ENCODE measurements at places on chromosomes 6 and 20. TPM values are rescaled to one million over a fixed set of nuclear protein-coding genes. Genes with fewer than 3 reads are reported as not detected.

- DNase-seq, result no peak
These were observed 174.8 kb upstream of the SUPT3H start for GRCh38 chr6:45552536-45552935.

Gene SLC26A8
- 2.9 TPM for total RNA-seq

Gene CST7
- total RNA-seq, result not detected

Gene BPI
- total RNA-seq, result not detected

GRCh38 chr6:42136508-42137193 lies 5.8 kb downstream of the C6orf132 start:
- DNase-seq, result peak; percentile 91

- DNase-seq, result no peak
These were observed 43.4 kb upstream of the RIPOR2 start for GRCh38 chr6:24979176-24979575.

Gene KAT14
- 25.0 TPM for total RNA-seq

Gene SAMD3
- 4.9 TPM for total RNA-seq

DNA sequence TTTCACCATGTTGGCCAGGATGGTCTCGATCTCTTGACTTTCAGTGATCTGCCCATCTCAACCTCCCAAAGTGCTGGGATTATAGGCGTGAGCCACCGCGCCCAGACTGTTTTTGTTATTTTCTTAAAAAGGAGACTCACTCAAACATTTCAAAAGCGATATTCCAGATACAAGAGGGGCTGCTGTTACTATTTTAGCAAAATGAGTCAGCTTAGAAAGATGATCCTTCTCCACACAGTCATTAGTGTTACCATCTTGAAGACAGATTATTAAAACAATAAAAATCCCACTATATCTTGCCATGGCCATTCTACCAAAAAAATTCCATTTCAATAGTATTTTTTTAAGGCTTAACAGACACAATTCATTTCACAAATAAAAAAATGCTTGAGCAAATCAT lies 102.8 kb downstream of the PREP start:
- DNase-seq, result no peak

DNA sequence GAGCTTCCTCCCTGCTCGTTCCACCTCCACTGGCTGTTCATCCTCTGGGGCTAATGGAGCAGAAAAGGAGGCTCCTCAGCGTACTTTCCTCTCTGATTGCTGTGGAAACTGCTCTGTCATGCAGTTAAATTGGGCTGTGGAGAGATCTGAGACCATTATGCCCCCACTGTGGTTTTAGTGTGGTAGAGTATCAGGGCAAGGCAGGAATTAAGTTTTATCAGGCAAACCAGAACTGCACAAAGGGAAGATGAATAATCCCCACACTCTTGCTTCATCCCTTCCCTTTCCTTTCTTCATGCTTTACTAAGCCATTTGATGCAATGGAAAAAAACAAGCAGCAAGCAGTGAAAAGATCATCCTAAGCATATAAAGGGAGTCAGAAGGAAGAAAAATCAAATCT lies 11.9 kb upstream of the ME1 start:
- no peak for DNase-seq

Gene WFDC10B
- total RNA-seq, result not detected

- no peak for DNase-seq
These were observed 35.7 kb downstream of the CSNK2A1 start for GRCh38 chr20:507761-508332.

DNA sequence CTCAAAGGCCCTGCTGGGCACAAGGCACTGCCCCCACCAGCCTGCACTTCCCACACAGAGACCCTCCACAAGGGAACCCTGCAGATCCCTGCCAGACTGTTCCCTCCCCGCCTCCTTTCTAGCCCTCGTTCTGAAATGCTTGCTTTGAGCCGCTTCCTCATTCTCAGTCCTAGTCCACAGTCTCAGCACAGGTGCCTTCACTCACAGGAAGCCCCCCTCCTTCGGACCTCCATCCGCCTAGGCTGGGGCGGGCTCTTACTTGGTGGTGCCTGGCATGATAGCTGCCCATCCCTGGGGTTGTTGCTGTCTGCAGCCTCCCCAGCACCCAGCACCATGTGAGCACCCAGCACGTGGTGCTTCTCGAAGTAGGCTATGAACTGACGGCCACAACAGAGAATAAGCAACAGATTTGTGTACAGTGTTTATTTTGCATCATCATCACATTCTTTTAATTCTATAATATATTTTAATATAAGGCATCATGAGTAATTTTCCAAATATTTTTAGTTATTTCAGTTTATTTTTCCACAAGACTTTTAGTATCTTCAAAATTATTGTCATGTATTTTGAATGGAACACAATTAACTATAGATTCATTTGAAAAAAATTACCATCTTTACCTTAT lies 12.3 kb downstream of the CST5 start:
- DNase-seq, result peak; percentile 56

Gene ALDH8A1
- total RNA-seq, result not detected

DNA sequence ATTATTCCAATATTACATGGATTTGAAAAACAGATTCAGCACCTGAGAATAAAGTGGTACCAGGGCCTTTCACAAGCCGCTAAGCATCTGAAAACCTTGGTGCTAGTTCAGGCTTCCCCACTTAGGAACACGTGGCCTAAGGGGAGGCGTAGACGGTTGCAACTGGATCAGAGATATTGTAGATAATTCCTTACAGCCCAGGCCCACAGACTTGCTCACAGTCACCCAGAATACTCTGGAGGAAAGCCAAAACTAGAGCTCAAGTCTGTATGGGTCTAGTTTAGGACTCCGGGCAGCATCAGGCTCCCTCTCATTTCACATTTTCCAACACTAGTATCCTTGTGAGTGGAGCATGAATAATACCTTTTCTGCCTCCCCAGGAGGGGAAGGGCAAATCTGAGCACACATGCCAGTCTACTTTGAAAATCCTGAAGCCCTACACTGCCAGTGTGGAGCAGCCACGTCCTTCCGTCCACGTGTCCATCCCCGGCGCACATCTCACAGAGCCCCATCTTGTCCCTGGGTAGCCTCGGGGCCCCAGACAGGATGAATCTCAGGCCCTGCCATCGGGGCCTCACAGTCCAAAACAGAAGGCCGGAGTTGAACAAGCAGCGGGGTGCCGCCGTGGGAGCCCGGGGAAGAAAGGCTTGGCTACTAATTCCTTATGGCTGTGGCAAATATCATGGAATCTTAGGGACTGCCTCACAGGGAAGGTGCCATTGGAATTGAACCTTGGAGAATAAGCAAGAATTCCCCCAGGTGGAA lies 299.3 kb downstream of the NRN1 start:
- no peak for DNase-seq

DNA sequence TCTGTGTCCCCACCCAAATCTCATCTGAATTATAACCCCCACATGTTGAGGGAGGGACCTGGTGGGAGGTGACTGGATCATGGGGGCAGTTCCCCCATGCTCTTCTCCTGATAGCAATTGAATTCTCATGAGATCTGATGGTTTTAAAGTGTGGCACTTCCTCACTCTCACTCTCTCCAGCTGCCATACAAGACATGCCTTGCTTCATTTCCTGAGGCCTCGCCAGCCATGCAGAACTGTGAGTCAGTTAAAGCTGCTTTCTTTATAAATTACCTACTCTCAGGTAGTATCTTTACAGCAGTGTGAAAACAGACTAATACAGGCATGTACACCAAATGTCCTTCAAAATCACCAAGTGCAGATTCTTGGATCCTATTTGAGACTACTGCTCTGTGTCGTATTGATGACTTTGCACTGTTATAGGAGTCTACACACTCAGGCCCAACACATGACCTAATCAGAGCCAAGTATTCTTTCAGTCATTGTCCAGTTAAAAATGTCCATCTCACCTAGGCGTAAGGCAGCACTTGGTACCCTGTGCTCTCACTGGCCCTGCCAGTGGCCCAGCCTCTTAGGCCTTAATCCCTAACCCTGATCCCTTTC lies 52.8 kb upstream of the UST start:
- no peak for DNase-seq

GRCh38 chr6:163964789-163965188 lies 550.3 kb downstream of the QKI start:
- DNase-seq, result no peak

- no peak for DNase-seq
These were observed 86.4 kb downstream of the CEBPB start for GRCh38 chr20:50277064-50277415.

Gene HTR1E
- total RNA-seq, result 0.19 TPM

Gene SEMG1
- 4.0 TPM for total RNA-seq

Gene MAPK13
- 12.3 TPM for total RNA-seq

Gene FILIP1
- 3.7 TPM for total RNA-seq

Gene LPIN3
- total RNA-seq, result 8.4 TPM

DNA sequence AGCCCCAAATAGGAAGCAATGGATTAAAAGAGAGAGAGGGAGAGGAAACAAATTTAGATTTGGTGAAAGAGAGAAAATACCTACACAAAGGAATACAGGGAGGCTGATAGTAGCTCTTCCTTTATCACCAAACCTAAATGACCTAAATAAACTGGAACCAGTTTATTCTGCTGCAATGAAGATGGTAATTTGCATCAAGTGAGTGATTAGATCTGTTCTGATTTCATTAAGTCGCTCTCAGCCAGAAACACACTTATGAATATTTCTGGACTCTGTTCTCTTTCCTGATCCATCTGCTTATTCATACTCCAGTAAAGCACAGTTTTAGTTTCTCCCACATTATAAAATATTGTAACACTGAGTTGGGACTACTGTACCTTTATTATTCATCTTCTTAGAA lies 83.4 kb upstream of the BMP5 start:
- no peak for DNase-seq

Gene MOG
- 0.74 TPM for total RNA-seq

Gene MCHR2
- total RNA-seq, result not detected

GRCh38 chr6:160998217-160998616 lies 6.6 kb downstream of the MAP3K4 start:
- DNase-seq, result no peak

DNA sequence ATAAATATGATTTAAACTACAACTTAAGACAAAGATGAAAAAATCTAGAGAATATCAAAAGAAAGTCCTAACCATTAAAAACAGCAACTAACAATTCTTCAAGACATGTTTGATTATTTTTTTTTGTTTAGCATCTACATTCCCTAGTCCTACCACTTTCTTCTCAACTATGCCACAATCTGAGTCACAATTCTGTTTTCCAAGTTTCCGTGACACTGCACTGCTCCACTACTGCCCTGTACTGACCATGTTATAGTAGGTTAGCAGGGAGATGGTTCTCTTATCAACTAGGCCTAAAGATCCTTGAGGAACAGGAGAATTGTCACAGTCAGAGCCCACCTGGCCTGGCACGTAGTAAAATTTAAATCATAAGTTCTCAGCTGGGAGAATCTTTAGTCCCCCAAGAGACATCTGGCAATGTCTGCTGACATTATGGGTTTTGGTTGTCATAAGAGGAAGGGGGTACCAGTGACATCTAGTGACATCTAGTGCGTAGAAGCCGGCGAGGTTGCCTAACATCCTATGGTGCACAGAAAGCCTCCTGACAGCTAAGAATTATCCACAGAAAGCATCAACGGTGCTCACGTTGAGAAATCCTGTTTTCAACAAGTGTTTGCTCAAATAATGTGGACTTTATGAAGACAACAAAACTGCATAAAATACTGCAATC lies 100.5 kb downstream of the PDE10A start:
- DNase-seq, result no peak

Gene BEND6
- 6.7 TPM for total RNA-seq

DNA sequence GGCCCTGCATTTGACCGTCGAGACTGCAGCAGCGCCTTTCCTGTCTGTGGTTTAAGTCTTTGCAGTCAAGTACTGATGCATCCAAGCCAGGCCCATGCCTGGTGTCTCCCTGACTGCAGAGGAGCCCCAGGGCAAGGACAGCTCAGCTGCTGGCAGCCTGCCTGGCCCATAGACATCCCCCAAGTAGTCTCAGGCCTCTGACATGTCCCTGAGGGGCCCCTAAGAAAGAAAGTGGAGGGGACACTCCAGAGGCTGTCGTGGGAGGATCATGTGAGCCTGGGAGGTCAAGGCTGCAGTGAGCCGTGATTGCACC lies 18.0 kb downstream of the HRH3 start:
- no peak for DNase-seq

GRCh38 chr6:43193929-43194328 lies 11.9 kb downstream of the CUL9 start:
- DNase-seq, result no peak

Gene NKAPL
- 1.6 TPM for total RNA-seq

Gene RHAG
- not detected for total RNA-seq

- DNase-seq, result no peak
These were observed 1277.2 kb upstream of the GJE1 start for GRCh38 chr6:140855520-140855919.

Gene APOBEC2
- not detected for total RNA-seq

DNA sequence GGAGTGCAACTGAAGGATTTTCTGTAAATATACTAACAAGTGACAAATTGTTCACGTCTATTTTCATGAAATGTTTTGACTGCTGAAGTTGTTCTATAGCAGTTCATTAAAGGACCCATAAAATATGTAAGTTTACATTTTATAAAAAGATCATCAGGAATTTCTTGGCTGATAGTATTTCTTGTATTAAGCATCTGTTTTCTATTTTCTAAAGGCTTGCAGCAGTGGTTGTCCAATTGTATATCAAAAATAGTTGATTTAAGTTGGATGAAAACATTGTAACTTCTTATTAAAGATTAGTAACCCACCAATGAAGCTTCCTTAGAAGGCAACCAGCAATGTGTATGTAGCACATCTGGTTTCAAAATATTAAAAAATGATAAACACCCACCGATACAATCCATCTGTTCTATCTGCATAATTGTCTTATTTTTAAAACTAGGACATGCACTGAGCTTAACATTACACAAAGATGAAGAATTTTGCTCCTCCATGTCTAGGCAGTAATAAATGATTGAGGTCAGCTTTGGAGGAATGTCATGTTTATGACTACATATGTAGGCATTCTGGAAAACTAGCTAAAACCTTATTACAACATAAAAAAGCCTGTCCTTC lies 301.3 kb upstream of the TCF21 start:
- no peak for DNase-seq

GRCh38 chr6:170075659-170076223 lies 215.1 kb downstream of the DLL1 start:
- DNase-seq, result no peak

GRCh38 chr20:63032861-63033793 lies 26.4 kb upstream of the BHLHE23 start:
- DNase-seq, result peak; percentile 76

DNA sequence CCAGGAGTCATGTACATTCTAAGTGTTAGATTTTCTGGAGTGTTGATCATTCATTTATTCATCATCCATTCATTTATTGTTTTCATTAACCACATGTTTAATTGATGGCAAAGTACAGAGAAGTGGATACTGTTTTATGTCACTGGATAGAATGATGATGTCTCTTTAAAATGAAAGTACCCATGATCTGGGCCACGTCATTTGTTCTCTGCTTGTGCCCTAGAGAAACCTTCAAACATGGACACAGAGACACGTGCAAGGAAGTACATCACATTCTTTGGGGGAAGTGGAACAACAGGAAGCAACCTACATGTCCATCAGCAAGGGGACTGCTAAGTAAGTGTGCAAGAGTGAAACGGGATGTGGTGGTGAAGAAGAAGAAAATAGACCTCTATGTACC lies 75.8 kb upstream of the TSHZ2 start:
- no peak for DNase-seq
